ENCODE measurements at places on chromosomes 4 and X.

DNA sequence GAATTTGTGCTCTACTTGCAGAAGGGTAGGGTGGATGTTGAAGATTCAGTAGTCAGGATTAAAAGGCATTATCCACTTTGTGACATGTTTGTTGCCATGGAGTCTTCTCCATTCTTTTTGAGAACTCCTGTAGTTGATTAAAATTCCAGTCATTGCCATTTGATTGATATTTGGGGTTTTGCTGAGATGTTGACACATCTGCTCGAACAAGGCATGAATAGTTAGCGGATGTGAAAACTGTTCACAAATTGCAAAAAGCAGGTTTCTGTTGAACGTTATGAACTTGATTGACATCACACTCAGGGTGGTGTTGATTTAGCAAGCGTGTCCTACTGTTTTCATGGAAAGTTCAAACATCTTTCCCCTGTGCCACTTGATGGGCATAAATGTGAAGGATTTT, 16.9 kb downstream of the LIMCH1 start:
- no peak for DNase-seq

GRCh38 chr4:63049726-63050125, 1359.5 kb downstream of the TECRL start:
- no peak for DNase-seq

- no peak for DNase-seq
Observed at GRCh38 chrX:96453139-96453538, 231.5 kb upstream of the DIAPH2 start.

- no peak for DNase-seq
Observed at GRCh38 chr4:156723951-156724668, 247.5 kb downstream of the PDGFC start.

DNA sequence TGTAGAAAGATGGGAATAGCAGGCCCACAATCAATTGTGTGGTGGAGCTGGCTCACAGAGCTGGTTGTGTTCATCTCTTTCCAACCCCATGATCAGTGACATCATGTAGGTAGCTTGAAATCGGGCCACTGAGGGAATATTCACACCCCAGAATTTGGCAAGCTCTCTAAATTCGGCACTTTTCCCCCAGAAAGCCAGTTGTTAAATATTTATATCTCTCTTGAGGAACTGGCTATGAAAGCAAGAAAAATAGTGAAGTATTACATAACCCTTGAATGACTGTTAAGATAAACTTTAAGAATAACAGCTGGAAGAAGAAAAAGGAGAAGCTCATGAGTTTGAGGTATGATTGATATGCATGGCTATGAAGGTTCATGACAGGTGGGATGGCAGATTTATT, 38.9 kb downstream of the GPRIN3 start:
- DNase-seq: no peak

DNA sequence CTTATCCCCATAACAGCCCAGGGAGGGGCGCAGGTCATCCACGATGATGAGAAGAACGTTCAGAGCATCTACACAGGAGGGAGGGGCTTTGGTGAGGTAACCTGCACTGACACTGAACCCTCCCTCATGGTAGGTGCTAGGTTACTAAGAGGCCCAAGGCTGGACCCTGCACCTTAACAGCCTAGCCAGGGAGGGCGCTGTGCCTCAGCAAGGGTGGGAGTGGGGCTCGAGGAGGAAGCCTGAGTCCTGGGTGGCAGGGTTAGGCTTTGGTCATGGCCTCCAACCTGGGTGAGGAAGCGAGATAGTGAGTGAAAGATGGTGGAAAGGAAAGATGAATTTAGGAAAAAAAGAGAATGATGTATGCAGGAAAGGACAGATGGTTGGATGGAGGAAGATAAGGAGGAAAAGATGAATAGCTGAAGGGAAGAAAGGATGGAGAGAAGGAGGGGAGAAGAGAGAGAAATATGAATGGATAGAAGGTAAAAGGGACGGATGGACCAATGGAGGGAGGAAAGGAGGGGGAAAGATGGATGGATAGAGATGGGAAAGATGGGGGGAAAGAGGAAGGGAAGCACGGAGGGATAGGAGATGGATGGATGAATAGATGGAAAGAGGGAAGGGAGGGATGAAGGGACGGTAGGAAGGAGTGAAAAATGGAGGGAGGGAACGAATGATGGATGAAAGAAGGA, 736 bp downstream of the IDS start:
- peak; percentile 64 for DNase-seq

GRCh38 chrX:2521927-2522386, 21.2 kb upstream of the DHRSX start:
- DNase-seq: no peak

- no peak for DNase-seq
Observed at GRCh38 chr4:109298279-109299010, 4.0 kb downstream of the COL25A1 start.
